NCI-H748 treated with DMSO at 0.1 percent for 48 hours (cell line): ENCODE measurements at places on chromosomes 4 and X.

DNA sequence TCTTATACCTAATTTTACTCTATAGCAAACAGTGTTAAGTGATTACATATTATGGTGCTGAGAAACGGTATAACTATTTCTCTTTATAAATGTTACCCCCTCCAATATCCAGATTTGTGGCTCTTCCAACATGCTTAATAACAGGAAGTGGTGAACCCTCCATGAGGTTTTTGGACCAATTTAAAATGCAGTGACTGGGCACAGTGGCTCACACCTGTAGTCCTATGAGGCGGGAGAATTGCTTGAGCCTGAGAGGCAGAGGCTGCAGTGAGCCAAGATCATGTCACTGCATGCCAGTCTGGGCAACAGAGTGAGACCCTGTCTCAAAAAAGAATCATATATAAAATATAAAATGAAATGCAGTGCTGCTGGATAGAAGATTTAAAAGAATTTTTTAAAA is 137.3 kb downstream of the MGST2 start:
- DNase-seq: no peak

- DNase-seq: no peak
Measured at GRCh38 chr4:155906554-155907247, 3.2 kb downstream of the TDO2 start.

GRCh38 chrX:111035256-111035655 is 60.7 kb upstream of the PAK3 start:
- DNase-seq: no peak

- no peak for DNase-seq
Measured at GRCh38 chrX:65811558-65812228, 144.2 kb downstream of the MSN start.
